ENCODE measurements at places on chromosomes 7 and 10.

DNA sequence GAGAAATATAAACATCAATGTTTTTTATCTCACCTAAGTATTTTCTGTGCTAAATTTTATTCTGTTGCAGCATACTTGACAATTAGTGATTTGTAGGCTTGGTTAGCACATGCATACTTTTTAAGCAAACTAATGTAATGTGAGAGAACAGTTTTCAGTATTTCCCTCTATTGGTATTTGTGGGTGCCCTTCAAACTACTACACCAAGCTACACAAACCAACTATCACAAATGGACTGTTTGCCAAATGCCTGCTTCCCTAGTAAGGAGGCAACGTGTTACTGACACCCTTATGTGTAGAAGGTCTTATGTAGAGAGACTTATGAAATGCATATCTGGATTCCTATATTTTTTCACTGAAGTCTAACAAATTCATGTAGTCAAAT, 98.4 kb upstream of the FZD1 start:
- DNase-seq = no peak

DNA sequence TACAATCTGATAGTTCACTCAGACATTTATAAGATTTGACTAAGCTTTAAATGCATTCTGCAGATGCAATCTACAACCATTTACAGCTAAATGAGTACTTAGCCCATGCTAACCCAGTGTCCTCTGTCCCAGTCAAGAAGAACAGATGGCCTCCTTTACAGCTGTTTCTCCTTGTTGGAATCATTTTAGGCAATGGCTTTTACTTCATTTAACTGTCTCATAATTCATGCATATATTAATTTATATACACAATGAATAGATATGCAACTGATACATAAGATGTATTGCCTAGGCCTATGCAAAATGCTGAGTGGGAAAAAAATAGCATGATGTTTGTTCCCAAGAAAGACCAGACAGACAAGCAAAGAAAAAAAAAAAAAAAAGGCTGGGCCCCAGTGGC, 82.2 kb downstream of the TSPAN12 start:
- no peak for DNase-seq

GRCh38 chr7:108234281-108234680, 104.1 kb upstream of the LAMB4 start:
- DNase-seq = no peak

DNA sequence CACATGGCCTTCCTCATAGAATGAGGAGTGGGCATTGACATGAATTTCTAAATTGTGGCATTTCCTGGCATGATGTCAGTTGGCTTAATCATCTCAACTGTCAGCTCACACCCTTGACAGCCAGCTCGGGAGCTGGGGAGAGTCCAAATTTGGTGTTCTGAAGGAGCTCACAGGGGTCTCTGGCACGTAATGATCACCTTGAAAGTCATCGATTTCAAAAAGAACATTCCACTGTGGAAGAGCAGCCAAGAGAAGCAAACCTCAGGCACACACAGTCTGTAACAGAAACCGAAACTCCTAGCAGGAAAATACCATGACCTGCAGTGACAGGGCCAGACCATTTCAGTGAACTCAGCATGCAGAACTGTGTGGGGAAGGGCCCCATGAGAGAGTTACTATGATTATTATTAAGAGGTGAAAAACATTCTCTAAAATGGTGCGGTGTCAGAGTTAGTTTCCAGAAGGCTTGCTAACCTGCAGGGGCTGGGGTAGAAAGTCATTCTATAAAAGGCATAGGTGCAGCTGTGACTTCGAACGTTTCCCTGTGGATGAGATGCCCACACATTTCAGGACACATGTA, 26.4 kb upstream of the KLF6 start:
- DNase-seq = no peak

GRCh38 chr10:108014902-108015177, 850.3 kb upstream of the SORCS1 start:
- no peak for DNase-seq
